Panc1 (cell line): ENCODE measurements at places on chromosomes 11 and 22.
A peak's percentile ranks its signal among the peaks of the same experiment; 100 is the strongest.

GRCh38 chr11:119711476-119711875, 17.5 kb downstream of the NECTIN1 start:
- no peak for DNase-seq

DNA sequence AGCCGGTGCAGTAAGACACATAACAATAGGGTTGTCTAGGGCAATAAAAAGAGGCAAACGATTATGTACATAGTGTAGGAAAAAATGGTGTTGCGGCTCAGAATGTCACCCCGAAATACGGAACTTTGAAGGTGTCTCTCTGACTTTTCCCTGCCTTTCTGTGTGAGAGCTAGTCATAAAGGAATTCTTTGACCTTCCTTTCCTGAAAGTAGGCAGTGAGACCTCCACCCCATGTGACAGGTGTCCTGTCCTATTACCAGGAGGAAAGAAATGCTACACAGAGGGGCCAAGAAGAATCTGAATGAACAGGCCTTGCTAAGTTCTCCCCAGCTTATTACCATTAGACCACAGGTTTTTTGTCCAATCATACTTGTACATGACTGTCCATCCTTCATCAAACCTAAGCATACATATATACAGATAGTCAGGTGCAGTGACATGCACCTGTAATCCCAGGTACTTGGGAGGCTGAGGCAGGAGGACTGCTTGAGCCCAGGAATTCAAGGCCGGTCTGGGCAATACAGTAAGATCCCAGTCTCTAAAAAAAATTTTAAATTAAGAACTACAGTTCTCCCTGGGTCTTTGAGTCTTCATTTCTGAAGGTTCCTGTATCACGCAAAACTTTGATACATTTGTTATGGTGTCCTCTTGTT, 16.1 kb upstream of the TOP3B start:
- no peak for DNase-seq

DNA sequence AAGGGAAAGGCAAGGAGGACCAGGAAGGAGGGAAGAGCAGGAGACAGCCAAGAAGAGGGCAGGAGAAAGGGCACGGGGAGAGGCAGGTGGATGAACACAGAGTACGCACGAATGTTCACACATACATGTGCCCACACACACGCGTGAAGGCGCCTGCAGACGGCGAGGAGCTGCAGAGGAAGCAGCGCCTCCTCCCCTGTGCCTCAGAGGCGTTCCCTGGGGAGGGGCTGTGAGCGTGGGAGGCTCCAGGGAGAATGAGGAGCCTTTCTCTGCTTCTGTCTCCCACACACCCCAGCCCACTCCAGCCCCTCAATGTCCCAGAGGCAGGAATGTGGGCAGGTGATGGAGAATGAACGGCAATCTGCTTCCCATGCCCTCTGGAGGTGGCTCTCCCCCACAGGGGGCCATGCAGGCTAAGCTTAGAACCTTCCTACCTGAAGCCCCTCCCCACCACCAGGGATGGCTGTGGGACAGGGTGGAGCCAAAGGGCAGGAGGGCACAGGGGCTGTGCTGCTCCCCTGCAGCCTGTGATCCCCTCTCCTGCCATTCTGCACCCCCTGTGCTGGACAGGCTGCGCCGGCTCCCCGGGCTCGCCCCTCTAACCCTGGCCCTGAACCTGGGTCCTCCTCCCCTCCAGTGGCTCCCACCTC, 25.3 kb downstream of the PPM1F start:
- no peak for DNase-seq

- no peak for DNase-seq
Observed at GRCh38 chr11:115279813-115280761, 224.1 kb downstream of the CADM1 start.

- DNase-seq, result no peak
Observed at GRCh38 chr11:103395612-103396011, 286.4 kb downstream of the DYNC2H1 start.

- DNase-seq, result no peak
Observed at GRCh38 chr11:71139516-71140205, 112.7 kb downstream of the SHANK2 start.

- DNase-seq, result no peak
Observed at GRCh38 chr11:121226415-121227263, 65.9 kb upstream of the SC5D start.

DNA sequence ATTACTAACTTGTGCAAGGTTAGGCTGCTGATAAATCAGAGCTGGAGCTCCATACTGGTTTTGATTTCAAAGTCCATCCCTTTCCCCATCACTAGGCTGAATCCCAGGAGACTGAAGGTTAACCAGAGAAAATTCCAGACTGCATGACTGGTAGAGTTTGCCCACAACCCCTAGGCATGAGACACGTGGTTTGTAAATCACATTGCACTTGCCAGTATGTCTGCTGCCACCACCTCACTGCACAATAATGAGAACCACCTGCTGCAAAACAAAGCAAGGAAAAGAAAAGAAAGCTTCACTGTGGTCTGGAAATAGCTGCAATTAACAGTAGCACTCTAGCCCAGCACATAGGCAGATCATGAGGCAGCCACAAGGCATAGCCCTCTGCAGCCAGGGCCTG, 67.6 kb upstream of the NTM start:
- no peak for DNase-seq

DNA sequence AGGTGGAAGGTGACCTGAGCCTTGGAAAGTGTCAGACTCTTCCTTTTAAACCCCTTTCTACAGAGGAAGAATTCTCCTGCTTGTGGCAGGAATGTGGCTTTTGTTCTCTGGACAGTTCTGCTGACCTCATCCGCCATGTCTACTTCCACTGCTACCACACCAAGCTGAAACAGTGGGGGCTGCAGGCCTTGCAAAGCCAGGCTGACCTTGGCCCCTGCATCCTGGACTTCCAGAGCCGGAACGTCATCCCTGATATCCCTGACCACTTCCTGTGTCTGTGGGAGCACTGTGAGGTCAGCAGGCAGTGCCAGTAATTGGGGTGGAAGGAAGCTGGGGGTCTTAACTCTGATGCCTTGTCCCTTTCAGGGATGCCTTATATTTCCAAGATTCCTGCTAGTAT, 9.3 kb downstream of the HINFP start:
- no peak for DNase-seq

GRCh38 chr11:108196901-108197300, 25.5 kb downstream of the NPAT start:
- DNase-seq, result no peak

DNA sequence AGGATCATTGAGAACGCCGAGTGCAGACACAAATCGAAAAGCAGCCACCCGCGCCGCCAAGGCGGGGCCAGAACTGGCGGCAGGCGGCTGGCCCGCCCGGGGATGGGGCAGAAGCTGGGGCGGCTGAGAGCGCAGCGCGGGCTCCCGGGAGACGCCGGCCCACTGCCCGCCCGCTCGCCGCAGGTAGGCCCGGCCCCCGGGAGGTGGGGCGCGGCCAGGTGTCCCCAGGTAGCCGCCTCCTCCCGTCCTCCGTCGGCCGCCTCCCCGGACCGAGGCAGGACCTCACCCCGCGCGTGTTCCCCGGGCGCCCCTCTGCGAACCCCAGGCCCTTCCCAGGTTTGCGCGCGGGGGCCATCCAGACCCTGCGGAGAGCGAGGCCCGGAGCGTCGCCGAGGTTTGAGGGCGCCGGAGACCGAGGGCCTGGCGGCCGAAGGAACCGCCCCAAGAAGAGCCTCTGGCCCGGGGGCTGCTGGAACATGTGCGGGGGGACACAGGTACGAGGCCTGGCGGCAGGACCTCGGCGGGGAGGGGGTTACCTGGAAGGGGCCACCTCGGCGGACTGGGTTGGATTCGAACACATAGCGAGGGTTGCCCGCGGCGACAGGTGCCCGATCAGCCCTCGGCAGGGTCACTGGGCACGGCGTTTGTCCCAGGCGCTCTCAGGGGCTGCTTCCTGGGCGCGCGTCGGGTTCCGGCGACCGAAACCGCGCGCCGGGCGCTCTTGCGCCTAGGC, at the start of gene PRRG4:
Gene PRRG4 (plus strand): TSS at position 248 of the 733 bp plus-strand sequence. CDS start 603 bp downstream, outside the sequence.
- no peak for DNase-seq

DNA sequence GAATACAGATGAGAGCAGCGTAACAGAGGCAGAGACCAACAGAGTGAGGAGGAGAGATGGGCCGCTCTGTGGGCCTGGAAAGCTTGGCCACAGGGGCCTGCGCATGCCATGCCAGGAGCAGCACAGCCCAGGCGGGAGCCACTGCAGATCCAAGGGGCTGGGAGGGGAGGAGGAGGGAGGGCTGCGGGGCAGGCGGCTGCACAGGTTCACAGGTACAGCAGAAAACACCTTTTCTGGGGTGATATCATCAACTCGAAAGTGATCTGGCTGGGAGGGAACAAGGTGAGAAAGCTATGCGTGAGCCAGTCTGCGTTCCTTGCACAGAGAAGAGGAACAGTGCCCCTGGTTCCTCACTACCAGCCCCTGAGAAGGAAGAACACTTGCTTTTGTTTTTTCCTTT, 14.8 kb downstream of the VPS37C start:
- no peak for DNase-seq

GRCh38 chr11:114346709-114347141, 50.5 kb downstream of the NNMT start:
- DNase-seq, result no peak

GRCh38 chr11:109960831-109961230, 132.4 kb upstream of the ZC3H12C start:
- no peak for DNase-seq

- no peak for DNase-seq
Observed at GRCh38 chr11:73154178-73154577, 12.1 kb upstream of the FCHSD2 start.

- peak; percentile 74 for DNase-seq
Observed at GRCh38 chr11:8192016-8192895, 23.4 kb upstream of the RIC3 start.

- DNase-seq, result no peak
Observed at GRCh38 chr22:50729391-50730012, 8.5 kb upstream of the ACR start.

DNA sequence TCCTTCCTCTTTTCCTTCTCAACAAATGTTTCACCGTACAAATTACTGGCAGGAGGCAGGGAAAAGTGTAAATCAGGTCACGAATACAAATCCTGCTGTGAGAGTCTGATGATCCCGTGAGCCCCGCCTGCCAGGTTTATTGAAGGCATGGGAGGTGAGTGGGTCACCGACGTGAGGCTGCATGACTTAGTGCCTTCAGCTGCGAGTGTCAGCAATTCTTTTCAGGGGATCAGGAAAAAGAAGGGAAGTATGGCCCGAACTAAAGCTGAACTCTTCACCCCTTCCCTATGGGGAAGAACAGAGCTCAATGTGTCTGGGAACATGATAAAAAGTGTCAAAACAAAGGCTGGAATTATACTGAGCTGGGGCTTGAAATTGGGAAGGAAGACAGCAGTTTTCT, 166.2 kb downstream of the OPCML start:
- no peak for DNase-seq

DNA sequence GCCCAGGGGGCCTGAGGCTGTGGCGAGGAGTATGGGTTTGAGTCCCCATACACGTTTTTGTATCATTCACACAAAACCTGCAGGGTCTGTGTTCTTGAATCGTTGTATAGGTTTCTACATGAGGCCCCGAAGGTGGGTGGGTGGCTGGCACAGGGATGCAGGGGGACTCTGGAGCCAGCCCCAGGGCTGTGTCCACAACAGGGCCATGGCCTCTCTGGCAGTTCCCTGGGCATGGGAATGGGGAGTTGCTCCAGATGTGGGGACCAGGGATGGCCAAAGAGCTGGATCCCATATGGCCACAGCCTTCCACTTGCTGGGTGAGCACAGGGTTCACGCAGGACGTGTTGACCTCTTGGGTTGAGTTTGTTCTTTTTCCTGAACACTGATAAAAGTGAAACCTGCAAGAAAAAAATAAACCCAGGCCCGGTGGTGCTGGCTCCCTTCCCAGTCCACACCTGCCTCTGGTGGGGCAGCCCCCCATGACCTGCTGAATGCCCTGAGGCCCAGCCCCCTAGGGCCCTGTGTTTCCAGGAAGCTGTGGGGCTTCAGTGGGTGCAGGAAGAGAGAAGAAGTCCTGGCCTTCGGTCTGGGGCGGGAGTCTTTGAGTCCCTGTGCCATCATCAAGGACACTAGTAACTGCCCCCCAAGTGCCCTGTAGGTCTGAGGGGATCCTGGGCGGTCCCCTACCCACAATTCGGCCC, 16.1 kb downstream of the MYRF start:
- no peak for DNase-seq

DNA sequence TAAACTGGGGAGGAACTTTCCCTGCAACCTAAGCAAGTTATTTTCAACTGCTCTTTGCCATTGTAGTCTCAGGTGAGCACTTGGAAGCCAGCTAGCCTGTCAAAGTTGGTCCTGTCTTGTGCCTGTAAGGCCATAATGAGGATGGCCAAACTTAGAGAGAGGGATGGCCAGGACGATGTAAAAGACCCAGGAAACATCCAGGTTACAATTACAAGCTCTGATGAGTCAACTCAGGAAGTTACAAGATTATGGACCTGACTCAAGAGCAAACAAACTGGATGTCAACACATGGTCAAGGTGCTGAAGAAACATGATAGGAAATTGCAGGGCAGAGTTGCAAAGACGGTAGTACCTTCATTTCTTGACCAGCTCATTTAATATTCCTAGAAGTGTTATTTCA, 1.6 kb downstream of the GTPBP1 start:
- peak; percentile 50 for DNase-seq

GRCh38 chr22:33111491-33111890, 53.3 kb upstream of the SYN3 start:
- DNase-seq, result no peak

DNA sequence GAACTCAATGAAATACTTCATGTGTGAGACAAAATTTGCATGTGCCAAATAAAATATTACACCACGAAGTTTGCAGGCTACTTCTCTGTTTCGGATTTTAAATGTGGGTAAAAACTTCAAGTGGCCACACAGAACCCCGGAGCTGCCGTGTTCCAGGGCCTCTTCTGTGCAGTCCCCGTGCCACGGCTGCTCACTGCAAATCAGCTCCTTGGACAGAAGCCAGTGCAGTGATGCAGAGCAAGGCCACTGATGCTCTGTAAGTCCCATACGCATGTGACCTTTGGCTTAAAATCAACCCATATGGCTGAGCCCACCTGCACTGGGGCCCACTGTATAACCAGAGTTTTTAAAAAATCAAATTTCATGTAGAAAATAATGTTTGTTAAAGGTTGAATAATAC, 1309.4 kb downstream of the TBC1D22A start:
- no peak for DNase-seq

DNA sequence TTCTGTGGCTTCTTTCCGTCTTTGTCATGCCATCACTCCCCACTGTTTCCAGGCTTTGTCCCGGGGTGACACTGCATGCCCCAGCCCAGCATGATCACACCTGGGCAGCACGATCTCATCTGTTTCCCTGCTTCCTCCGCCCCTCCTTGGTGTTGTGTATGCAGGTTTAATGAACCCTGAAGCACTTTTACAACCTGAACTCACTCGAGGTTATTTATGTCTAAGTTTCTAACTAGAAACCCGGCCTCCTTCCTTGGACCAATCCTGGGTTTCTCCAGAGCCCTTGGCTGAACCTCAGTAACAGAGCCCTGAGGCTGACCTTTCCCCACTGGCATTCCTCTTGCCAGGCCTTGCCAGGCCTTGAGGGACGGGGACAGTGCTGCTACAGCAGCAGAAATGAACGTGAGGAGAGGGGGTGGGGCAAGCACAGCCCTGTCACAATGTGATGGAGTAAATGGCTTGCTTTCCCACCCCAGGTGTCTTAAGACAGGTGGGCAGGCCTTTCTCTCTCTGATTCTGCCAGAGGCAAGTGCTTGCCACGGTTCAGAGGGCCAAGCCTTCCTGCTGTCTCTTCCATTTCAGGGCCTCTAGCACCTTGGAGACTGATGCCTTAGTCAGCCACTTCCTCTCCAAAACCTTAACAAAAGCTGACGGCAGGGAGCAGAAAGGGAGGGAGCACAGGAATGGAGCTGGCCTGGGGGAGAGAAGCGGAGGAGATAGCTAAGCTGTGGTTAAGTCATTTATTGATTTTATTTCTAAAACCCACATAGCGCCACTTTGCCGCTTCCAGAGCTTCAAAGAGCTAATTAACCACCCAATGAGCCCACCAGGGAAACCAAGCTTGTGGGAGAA, 3.1 kb upstream of the PYGM start:
- no peak for DNase-seq
